GM10248 (cell line): ENCODE measurements at places on chromosomes 11 and 22.

GRCh38 chr11:22432291-22433093, 94.3 kb downstream of the SLC17A6 start:
- peak; percentile 15 for DNase-seq

- DNase-seq, result peak; percentile 38
Observed at GRCh38 chr11:86938900-86939880, 16.0 kb downstream of the FZD4 start.

GRCh38 chr11:98536023-98536422, 484.7 kb upstream of the CNTN5 start:
- DNase-seq, result no peak

- no peak for DNase-seq
Observed at GRCh38 chr22:36986242-36986821, 32.9 kb downstream of the TST start.

GRCh38 chr11:72083414-72083813, 2.8 kb downstream of the LRRC51 start:
- DNase-seq, result no peak

- DNase-seq, result no peak
Observed at GRCh38 chr11:17400048-17400775, 11.8 kb upstream of the KCNJ11 start.

- DNase-seq, result no peak
Observed at GRCh38 chr11:117851106-117851505, 25.4 kb downstream of the FXYD6 start.

- no peak for DNase-seq
Observed at GRCh38 chr11:88411265-88411664, 73.7 kb upstream of the CTSC start.

- DNase-seq, result no peak
Observed at GRCh38 chr22:33167998-33168790, 110.0 kb upstream of the SYN3 start.

DNA sequence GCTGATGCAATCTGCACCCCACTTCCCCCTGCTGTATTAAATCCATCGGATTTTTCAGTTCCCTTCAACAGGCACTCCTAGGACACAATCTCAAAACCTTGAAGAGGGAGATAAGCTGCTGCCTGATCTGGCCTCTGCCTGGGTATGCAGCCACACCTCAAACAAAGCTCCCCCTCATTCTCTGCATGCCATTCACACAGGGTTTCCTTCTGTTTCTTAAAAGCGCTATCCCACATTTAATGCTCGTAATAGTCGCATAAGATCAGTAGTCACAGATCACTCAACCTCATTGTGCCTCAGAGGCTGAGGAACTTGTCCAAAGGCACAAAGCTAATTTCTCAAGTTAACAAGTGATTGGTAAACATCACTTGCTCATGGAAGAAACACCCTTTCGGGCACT, 34.0 kb downstream of the UQCR10 start:
- DNase-seq, result no peak

DNA sequence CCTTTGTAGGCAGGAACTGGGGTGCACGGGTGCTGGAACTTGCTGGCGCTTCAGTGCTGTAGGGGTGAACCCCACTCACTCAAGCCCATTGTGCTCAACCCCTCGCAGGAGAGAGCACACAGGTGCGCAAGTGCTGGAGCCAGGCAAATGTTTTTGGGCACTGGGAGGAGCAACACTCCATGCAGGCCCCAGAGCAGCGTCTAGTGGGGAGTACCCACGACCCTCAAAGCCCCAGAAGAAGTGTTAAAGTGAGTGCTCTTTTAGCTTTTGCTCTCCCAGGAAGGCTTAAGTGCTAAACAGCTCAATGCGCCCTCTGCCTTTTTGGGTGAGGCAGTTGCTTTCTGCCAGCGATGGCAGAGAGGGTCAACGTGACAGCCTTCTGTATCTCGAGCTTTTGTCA, 282.2 kb upstream of the ARHGAP42 start:
- no peak for DNase-seq

DNA sequence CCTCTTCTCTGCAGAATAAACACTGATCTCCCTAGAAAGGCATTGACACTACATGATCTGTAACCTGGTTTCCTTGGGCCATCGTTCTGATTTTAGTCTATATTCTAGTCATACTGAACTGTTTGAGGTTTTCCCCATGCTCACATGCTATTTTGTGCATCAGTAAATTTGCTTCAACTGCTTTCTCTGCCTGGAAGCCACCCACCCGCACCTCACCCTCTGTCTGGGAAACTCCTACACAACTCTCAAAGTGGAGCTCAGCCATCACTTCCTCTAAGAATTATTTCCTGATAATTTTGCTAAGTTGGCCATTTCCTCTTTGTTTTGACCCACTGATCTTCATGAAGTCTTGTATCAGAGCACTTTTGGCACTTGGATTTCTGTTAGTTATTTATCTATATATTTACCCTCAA, 36.1 kb downstream of the MMP20 start:
- no peak for DNase-seq

GRCh38 chr11:39288011-39288410, 2171.4 kb downstream of the LRRC4C start:
- no peak for DNase-seq

GRCh38 chr11:63375434-63375833, 5.8 kb downstream of the SLC22A9 start:
- no peak for DNase-seq

DNA sequence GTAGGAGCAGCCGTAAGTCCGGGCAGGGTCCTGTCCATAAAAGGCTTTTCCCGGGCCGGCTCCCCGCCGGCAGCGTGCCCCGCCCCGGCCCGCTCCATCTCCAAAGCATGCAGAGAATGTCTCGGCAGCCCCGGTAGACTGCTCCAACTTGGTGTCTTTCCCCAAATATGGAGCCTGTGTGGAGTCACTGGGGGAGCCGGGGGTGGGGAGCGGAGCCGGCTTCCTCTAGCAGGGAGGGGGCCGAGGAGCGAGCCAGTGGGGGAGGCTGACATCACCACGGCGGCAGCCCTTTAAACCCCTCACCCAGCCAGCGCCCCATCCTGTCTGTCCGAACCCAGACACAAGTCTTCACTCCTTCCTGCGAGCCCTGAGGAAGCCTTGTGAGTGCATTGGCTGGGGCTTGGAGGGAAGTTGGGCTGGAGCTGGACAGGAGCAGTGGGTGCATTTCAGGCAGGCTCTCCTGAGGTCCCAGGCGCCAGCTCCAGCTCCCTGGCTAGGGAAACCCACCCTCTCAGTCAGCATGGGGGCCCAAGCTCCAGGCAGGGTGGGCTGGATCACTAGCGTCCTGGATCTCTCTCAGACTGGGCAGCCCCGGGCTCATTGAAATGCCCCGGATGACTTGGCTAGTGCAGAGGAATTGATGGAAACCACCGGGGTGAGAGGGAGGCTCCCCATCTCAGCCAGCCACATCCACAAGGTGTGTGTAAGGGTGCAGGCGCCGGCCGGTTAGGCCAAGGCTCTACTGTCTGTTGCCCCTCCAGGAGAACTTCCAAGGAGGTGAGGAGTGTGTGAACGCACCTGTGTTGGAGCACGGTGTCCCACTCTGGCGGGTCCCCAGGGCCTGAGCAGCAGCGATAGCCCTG, at the start of gene TAGLN:
Gene TAGLN, plus strand, starts transcription at position 318 of the 863 bp plus-strand sequence. CDS start 3,644 bp downstream, outside the sequence.
- DNase-seq, result no peak

GRCh38 chr22:20231514-20232236, 36.4 kb downstream of the RTN4R start:
- DNase-seq, result no peak
